ENCODE measurements at places on chromosomes 11 and 22.

- DNase-seq, result peak; percentile 71
These were observed 35.9 kb downstream of the MYO18B start for GRCh38 chr22:25777870-25778269.

GRCh38 chr22:47199979-47200272, 437.5 kb downstream of the TBC1D22A start:
- no peak for DNase-seq

GRCh38 chr11:18332891-18333290, 10.5 kb downstream of the GTF2H1 start:
- DNase-seq, result no peak

- no peak for DNase-seq
These were observed 45.0 kb downstream of the OR6Q1 start for GRCh38 chr11:58075781-58076180.

GRCh38 chr11:43418197-43418596, 59.5 kb downstream of the TTC17 start:
- no peak for DNase-seq

- DNase-seq, result no peak
These were observed 307 bp upstream of the MRPL16 start for GRCh38 chr11:59810911-59811259.

- DNase-seq, result no peak
These were observed 784 bp upstream of the SYNGR1 start for GRCh38 chr22:39348909-39349505.

- DNase-seq, result no peak
These were observed 5.0 kb upstream of the APOL5 start for GRCh38 chr22:35712672-35713071.

- DNase-seq, result no peak
These were observed 113.6 kb downstream of the TEAD1 start for GRCh38 chr11:12787847-12788246.

GRCh38 chr11:66259225-66259624, 9.2 kb upstream of the RAB1B start:
- no peak for DNase-seq

DNA sequence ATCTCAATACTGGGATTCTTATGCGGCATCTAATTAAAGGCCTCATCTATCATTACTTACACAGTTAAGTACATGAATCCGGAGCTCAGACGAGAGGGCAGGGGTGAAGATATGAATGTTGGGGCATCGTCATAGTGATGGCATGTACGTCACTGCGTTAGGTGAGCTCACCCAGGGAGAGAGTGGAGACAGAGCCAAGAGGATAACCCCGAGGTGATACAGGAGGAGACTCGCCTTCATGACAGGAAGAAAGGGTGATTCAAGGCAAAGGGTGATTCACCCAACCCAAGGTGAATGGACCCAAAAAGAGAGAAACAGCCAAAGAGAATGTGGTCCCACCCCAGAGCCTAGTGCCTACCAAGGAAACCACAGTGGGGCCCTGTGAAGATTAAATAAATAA, 132.9 kb upstream of the BLID start:
- DNase-seq, result no peak

DNA sequence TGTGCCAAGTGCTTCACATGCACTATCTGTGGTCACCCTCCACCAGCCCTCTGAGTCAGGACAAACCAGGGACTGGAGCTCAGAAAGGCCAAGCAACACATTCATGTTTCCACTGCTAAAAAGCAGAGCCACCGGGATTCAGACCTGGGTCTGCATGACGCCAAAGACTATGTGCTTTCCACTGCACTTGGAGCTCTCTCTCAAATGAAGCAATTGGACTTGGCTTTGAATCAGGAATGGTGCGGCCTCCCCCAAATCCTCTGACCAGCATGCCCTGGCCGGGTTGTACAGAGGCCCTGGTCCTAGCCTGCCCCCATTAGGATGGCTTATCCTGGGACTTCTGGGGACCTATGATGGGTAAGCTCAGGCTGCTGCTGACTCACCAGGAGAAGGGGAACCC, 80.7 kb downstream of the PKNOX2 start:
- DNase-seq, result no peak

DNA sequence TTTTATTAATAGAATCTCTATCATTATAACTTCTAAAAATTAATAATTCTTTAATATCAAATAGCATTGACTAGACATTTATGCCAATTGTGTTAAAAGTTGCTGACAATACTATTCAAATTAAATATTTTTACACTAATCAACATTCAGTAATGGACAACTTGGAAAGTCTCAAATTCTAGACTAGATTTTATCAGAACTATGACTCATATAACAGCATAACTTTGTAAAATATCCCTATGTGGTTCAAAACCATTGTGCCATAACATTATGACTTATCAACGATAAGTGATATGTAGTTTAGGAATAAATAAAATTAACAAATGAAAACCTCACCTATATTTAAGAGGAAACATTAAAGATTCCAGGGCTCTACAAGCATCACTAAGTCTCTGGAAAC, 291.8 kb downstream of the SBF2 start:
- DNase-seq, result peak; percentile 7

GRCh38 chr22:48338793-48339705, 1488.6 kb downstream of the BRD1 start:
- DNase-seq, result no peak

DNA sequence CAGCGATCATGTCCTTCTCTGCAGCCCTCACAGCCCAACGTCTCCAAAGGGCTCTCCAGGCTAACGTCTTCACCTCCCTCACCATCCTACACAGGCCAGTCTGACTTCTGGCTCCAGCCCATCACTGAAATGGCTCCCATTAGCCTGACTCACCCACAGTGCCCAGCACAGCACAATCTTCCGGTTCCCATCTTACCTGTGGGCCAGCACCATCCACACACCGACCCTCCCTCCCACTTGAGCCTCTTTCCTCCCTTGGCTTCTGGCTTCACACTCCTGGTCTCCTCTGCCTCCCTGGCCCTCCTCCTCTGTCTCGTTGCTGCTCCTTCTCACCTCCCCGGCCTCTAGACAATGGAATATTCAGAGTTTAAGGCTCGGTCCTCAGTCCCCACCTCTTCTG, 51.2 kb downstream of the PDE2A start:
- no peak for DNase-seq
